Naive thymus-derived CD4-positive, alpha-beta T cell (primary cell): ENCODE measurements at places on chromosomes 16 and 17.
A peak's percentile ranks its signal among the peaks of the same experiment; 100 is the strongest.

DNA sequence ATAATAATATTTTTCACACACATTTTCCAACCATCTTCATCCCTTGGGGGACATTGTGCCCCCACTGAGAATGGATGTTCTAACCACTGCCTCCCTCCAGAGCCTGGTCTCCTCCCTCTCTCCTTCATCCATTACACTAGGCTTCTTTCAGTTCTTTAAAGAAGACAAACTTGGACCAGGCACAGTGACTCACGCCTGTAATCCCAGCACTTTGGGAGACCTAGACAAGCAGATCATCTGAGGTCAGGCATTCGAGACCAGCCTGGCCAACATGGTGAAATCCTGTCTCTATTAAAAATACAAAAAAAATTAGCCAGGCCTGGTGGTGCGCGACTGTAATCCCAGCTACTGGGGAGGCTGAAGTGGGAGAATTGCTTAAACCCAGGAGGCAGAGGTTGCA lies 6.5 kb downstream of the ALOX15 start:
- DNase-seq = no peak

GRCh38 chr16:24023621-24024020 lies 187.8 kb downstream of the PRKCB start:
- no peak for DNase-seq

DNA sequence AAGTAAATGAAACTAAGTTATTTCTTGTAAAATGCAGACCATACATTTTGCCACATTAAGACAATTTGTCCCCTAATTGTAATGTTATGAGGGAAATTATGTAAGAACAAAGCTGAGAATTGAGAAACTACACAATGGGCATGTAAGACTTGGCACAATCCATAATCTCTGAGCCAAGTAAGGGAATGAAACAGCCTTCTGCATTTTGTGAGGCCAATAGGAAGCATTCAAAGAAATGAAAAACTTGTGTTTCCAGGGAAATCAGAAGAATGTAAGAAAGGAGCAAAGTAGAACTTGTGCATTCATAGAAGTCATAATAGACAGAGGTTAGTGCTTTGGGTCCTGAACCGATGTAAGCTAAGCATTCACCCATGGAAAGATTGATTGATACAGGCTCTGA lies 1.8 kb downstream of the KRTAP9-4 start:
- no peak for DNase-seq

GRCh38 chr16:83627996-83628395 lies 179.8 kb upstream of the HSBP1 start:
- DNase-seq = no peak

- DNase-seq = no peak
These were observed 696.7 kb downstream of the MAF start for GRCh38 chr16:78903843-78904242.

DNA sequence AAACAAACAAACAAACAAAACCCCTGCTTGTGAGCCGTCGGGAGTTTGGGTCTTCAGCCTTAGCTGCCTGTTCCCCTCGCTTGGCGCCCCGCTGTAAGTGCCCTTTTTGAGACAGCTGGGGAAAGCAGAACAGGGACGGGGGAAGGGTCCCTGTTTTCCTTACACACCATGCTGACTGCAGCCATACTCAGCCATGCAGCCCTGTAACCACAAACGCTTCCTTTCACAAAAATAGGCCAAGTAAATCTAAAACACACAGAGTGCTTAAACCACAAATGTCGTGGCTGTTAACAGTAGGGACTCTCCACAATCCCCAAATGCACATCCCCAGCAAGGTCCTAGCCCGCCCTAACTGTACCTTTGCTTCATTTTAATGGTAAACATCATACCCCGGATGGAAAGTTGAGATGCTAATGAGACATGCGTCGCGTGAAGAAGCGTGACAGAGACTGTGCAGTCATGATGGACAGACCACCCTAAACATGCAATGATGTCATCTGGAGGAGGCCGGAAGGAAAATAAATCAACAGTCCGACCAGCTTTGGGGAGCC lies 129.9 kb downstream of the MGAT5B start:
- DNase-seq = peak; percentile 45

GRCh38 chr17:50831471-50831928 lies 3.9 kb upstream of the WFIKKN2 start:
- no peak for DNase-seq
